Left ventricle myocardium inferior (tissue), 1 donor: ENCODE measurements at places on chromosomes 3 and 15. TPM values are rescaled to one million over a fixed set of nuclear protein-coding genes. Genes with fewer than 3 reads are reported as not detected.

ECE2 gene
- not detected for total RNA-seq

OGG1 gene
- total RNA-seq: 9.2 TPM

FANCD2OS gene
- total RNA-seq: not detected

SLC6A1 gene
- total RNA-seq: 0.77 TPM

SLC9C1 gene
- total RNA-seq: 1.3 TPM

SUCNR1 gene
- total RNA-seq: 0.30 TPM

C3orf33 gene
- total RNA-seq: 6.6 TPM

CPOX gene
- 12.8 TPM for total RNA-seq

CISH gene
- total RNA-seq: 16.6 TPM

MUC13 gene
- 0.08 TPM for total RNA-seq

AMT gene
- total RNA-seq: 29.0 TPM

TERC gene
- 3.8 TPM for total RNA-seq

NR2E3 gene
- not detected for total RNA-seq

IGSF11 gene
- 2.1 TPM for total RNA-seq

PLA1A gene
- total RNA-seq: 2.8 TPM

SCAANT1 gene
- total RNA-seq: not detected

AADACL2 gene
- not detected for total RNA-seq

TGM4 gene
- total RNA-seq: not detected
